ENCODE measurements at places on chromosomes 1 and 21.

DNA sequence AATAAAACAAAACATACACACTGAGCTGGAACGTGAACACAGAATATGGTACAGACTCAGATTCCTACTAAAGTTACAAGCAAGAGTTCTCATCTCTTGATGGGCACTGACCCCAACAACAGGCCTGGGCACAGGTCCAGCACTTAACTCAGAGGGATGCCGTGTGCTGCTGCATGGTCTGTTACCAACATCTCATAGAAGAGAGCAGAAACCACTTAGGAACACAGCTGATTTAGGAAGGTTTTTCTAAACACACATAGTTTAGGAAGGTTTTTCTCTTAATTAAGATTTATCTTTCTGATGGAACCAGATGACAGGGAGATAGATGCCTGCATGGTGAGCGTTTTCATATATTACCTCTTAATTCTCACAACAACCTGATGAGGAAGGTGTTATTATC, 1.5 kb downstream of the GCLM start:
- DNase-seq: no peak

DNA sequence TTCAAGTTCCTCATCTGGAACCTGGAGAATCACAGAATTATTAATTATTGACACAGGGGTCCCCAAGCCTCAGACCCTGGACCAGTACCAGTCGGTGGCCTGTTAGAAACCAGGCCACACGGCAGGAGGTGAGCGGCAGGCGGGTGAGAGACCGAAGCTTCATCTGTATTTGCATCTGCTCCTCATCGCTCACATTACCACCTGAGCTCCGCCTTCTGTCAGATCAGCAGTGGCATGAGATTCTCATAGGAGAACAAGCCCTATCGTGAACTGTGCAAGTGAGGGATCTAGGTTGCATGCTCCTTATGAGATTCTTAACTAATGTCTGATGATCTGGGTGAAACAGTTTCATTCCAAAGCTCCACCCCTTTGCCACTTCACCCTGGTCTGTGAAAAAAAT, 125.9 kb downstream of the C1orf21 start:
- DNase-seq: no peak

- no peak for DNase-seq
Measured at GRCh38 chr1:30129421-30130055, 593.8 kb downstream of the MATN1 start.

- DNase-seq: no peak
Measured at GRCh38 chr1:23483321-23484252, at the start of gene ASAP3. Gene ASAP3 (minus strand): TSS chr1:23484179. CDS start chr1:23484133, 46 bp downstream.

DNA sequence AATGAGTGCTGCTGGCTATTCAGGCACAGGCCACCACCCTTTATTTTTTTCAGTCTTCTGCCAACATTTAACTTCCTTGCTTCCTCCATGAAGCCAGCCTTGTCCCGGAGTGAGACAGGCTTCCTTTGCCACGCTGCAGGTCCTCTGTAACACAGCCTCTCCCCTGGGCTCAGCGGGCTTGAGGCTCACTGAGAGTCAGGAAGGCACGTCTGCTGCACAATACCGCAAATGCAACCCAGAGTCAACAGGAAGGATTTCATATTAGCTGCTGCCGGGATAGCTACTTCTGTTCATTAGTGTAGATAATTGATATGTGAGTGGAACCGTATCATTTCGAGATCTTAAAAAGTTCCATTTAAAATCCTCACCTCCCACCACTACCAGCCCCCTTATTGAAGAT, 22.5 kb downstream of the MYOG start:
- DNase-seq: no peak

DNA sequence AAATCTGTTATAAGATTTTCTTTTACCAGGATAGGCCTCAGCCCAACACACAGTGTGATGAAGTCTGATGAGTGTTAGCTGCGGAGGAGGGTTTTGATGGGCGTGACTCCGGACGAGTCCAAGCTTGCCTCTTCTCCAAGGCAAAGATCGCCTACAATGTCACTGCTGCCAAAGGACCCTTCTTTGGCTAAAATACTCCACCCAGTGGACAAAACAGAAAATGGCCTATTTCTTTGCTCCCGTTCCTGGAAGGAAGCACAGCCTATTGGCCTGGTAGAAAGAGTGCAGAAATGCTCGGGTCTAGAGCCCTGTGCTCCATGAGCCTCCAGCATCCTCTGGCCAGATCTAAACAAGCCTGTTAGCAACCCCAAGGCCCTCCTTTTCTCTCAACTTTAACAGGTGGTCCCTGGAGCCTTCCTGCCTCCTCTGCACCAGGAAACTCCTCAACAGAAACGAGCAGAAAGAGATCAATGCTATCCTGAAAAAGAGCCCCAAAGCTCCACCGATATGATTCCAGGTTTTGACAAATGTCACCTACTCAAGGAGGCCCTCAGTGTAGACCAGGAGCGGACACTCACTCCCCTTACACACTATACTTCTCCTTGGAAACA, 3.4 kb upstream of the CASQ2 start:
- DNase-seq: peak; percentile 13

- no peak for DNase-seq
Measured at GRCh38 chr21:20875742-20876141, 122.5 kb upstream of the NCAM2 start.

DNA sequence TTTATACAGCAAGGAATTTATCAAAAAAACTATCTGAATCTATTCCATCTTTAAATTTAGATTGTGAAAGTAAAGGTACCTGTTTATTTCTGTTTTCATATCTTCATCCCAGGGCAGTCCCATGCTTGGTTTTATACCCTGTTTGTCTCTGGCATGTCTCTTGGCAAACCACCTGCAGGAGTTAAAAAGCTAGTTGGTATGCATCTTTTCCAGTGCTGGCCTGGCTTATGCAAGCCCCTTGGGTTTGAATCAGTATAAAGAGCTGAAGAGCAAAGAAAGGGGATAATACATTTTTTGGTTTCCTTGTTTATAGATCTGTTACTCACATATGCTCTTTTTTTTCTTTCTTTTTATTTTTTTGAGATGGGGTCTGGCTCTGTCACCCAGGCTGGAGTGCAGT, 37.8 kb downstream of the LRRC8C start:
- no peak for DNase-seq

GRCh38 chr1:159084867-159085266, 8.3 kb upstream of the AIM2 start:
- no peak for DNase-seq

- DNase-seq: no peak
Measured at GRCh38 chr1:151626740-151627334, 15.0 kb downstream of the SNX27 start.

DNA sequence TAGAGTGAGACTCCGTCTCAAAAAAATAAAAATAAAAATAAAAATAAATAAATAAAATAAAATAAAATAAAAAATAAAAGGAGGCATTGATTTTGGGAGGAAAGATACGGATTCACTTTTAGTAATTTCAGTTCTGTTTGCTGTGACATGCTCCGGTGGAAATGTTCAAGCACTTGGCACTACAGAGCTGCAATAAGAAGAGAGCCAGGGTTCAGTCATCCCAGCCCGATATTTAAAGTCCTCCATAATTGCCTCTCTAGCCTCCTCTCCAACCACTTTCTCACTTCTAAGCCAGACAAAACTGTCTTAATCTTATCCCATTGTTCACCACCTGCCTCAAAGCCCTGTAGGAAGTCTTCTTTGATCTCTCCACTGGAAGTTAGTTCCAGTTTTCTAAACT, 55.0 kb upstream of the MACF1 start:
- DNase-seq: no peak

GRCh38 chr1:43414634-43415223, 25.0 kb downstream of the SZT2 start:
- no peak for DNase-seq

- DNase-seq: no peak
Measured at GRCh38 chr1:50415235-50416149, 7.8 kb downstream of the DMRTA2 start.

DNA sequence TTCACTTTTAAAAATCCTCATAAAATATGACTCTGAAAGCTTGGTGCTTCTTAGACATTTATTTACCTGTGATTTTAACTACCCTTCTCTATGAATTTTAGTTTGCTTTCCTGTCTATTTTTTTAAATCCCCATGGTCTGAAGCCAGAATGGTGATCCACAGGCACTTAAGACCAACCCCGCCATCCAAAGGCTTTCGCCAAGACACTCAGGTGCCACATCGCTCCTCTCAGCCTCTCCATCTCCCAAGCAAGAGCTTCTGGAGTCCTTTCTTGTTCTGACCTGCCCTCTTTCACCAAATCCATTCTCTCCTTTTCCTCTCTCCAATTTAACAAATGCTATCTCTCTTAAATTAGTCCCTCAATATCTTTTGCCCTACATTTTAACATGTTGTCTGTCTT, 464.6 kb downstream of the PCP4 start:
- no peak for DNase-seq

DNA sequence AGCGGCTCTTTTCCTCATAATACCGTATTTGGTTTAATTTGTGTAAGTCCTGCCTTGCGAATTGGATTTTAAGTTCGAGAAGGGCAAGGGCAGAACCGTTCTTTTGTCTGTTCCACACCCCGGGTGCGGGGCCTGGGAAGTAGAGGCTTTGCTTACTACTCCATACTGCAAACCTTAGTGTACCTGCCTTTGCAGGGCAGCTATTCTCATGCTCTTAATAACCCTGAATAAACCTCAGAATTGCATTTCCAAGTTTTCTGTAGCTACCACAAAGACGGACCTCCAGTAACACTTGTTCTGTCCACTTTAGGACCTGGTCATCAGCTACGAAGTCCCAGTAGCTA, 657 bp upstream of the HNRNPU start:
- no peak for DNase-seq

DNA sequence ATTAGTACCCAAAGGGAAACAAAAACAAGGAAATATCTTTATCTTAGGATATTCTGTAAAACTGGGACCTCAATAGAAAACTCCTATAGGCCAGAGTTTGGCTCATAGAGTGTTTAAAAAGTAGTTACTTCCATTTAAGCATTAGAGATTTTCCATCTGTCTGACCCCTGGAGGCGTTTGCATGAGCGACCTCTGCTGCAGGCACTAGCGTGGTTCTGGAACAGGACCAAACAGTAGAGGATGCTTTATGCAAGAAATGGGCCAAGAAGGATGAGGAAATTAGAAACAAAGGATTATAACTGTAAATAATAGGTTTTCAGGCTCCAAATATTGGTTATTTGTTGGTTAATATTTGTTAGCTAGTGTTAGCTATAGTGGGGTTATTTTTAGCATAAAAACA, 5.7 kb downstream of the ZBTB40 start:
- no peak for DNase-seq

DNA sequence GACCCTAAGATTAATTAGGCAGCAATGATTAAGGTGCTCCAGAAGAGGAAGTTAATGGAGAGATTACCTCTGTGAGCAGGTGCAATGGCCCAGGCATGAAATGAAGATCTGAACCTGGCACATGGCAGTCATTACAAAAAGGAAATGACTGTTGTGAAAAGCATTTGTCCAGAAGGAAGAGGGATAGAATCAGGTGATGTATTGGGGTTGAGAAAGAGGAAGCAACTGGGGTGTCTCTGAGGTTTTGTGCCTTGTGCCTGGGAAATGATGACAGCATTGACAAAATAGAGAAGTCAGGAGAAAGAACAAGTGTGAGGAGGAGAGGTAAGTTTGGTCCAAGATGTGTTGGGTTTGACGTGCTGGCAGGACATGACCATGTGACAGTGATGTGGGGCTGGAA, 5.6 kb downstream of the CRCT1 start:
- no peak for DNase-seq

- no peak for DNase-seq
Measured at GRCh38 chr1:198656500-198656932, 17.7 kb downstream of the PTPRC start.

DNA sequence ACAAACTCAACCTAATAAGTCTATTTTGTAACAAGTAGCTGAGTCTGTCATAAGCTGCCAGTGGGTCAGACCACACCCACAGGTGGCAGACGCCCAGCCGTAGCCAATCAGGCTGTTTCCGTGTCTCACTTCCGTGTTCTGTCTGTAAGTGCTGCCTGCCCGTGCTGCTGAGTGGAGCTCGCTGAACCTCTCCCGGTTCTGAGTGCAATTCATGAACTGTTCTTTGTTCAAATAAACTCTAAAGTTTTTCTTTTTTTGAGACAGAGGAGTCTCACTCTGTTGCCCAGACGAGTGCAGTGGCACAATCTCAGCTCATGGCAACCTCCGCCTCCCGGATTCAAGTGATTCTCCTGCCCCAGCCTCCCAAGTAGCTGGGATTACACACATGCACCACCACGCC, 25.1 kb downstream of the POFUT2 start:
- DNase-seq: no peak

GRCh38 chr1:57353654-57354053, 70.2 kb downstream of the DAB1 start:
- DNase-seq: no peak

GRCh38 chr1:43836267-43836951, 97.2 kb upstream of the ARTN start:
- DNase-seq: no peak

DNA sequence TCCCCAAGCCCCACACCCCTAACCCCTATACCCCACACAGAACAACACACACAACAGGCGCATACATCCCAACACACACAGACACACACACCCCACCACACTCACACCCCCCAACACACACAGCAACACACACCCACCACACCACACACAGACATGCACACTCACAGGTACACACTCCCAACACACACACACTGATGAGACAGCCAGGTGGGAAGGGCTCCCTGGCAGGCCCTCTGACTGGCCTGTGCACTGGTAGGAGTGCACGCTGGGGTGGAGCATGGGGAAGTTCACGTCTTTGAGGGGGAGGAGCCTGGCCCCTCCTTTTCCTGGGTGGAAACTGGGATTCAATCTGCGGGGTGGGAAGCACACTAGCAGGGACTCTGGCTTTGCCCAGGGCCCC, 116.7 kb downstream of the RHOU start:
- DNase-seq: no peak

- no peak for DNase-seq
Measured at GRCh38 chr1:197546989-197547388, 228.3 kb downstream of the DENND1B start.

DNA sequence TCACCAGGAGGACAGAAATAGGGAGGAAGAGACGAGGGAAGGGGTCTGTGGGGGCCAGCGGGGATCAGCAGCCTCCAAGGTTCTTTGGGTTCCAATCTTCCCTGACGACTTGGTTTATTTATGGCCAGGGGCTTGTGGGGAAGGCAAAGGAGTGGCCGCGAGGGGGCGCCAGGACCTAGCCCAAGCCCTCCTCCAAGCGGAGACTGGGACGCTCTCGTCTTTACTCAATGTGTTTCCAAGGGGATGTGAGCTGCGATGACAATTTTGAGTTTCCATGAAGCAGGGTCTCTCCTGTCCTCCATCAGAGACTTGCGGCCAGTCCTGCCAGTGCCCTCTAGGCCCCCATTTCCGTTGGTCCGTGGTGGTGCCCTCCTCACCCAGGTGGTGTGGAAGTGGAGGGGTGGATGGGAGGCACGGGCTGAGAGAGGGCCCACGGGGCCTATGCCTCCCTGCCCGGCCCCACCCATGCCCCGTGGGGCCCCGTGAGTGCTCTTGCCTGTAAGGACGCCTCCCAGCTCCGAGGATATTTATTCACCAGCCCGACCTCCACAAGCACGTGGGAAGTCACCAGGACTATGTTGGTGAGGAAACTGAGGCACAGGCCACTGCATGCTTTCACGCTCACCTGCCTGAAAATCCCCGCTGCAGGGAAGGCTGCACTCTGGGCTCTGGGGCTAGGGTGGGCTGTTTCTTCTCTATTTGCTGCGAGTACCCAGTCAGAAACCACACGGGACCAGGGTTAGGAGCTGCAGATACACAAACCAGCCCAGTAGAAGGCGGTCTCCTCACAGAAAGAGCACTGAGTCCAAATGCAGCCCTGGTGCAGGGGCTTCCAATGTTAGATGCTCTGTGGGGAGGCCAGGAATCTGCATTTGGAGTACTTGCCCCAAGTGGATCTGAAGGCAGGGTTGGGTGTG, 26.5 kb downstream of the DMRTB1 start:
- peak; percentile 78 for DNase-seq
